Naive thymus-derived CD8-positive, alpha-beta T cell (primary cell): ENCODE measurements at places on chromosomes 7 and 10.

GRCh38 chr7:48245751-48246472, 74.7 kb downstream of the ABCA13 start:
- DNase-seq: no peak

GRCh38 chr7:78968951-78969350, 484.5 kb downstream of the MAGI2 start:
- DNase-seq: no peak

DNA sequence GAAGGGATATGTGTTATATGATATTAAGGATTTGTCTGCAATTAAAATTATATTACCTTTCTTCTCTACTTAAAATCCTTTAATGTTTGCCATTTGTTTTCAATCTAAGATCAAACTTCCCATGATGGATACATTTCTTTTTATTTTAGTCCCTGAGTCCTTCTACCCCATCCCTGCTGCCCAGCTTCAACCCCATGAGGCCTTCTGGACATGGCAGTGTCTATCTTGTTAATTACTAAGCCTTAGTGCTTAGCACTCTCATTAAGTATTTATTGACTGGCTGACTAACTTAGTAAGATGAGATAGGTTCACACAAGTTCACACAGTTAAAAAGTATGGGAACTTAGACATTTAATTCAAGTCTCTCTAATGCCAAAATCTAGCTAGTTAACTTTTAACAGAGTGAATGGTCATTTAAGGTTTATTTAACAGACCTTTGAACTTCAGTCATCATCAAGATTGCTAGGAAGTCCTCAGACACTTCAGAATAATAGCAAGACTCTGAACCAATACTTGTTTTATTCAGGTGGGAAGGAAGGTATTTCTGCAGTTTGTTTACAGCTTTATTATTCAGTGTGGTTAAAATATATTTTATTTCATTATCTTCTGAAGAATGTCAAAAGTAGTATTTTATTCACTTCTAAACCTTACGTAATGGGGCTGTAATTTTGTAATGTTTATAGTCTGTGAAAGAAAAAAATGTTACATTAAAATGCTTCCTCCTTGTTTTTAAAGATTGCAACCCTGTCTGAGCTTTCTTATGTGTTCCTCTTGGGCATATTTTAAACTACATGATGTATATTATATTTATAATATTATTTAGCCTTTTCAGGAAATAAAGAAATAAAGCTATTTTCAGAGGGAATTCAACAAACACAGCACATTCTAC, 848.9 kb downstream of the REEP3 start:
- DNase-seq: no peak

DNA sequence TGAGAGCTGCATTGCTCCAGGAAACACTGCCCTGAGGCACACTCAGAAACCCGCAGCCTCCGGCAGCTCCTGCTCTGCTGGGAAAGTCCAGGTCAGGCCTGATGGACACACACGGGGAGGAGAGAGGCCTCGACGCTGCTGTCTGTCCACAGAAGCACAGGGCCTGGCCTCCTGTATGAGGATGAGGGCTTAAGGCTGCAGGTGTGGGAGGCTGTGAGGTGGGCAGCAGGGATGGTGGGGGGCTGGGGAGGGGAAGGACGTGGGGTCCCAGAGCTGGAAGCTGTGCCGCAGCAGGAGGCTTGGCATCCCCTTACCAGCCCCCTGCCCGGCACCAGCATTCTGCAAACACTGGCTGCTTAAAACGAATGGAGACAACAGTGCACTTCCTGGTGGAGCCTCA, 186.2 kb downstream of the DNAJB6 start:
- DNase-seq: no peak
